ENCODE measurements at places on chromosomes 11 and 22.
A peak's percentile ranks its signal among the peaks of the same experiment; 100 is the strongest.

GRCh38 chr22:48844056-48844675 lies 983.5 kb downstream of the BRD1 start:
- no peak for DNase-seq

- no peak for DNase-seq
Measured at GRCh38 chr11:66999555-66999954, 23.4 kb upstream of the SYT12 start.

DNA sequence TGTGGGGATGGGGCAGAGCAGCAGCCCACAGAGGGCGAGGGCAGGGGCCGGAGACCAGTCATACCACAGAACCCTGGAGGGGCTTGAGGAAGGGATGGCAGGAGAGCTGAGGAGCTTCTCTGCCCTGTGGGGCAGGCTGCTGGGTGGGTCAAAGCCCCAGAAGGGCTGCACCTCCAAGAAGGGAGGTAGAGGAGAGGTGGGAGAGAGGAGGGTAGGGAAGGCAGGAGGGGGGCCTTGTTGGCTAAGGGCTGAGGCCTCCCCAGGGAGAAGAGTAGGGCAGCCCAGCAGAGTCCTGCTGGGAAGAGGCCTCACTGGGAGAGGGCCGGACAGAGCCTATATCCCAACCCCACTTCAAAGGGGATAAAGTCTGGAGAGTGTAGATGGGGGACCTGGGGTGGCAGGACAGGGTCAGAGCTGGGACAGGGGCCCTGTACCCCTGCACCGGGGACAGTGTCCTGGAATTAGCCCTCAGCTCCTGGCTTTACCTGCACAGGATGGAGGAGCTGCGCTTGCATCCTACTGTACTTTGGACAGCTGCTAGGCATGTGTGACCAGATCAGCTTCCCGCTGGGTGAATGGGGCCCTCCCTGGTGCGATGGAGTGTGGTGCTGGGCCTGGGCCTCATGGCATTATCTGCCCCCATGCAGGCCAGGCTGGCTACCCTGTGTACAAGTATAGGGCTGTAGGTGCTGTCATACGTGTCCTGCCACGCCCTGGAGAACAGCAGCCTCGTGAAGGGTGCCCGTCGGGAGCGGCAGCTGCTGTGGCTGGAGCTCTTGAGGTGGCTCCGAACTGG lies 7.3 kb downstream of the DGCR6L start:
- DNase-seq = no peak

DNA sequence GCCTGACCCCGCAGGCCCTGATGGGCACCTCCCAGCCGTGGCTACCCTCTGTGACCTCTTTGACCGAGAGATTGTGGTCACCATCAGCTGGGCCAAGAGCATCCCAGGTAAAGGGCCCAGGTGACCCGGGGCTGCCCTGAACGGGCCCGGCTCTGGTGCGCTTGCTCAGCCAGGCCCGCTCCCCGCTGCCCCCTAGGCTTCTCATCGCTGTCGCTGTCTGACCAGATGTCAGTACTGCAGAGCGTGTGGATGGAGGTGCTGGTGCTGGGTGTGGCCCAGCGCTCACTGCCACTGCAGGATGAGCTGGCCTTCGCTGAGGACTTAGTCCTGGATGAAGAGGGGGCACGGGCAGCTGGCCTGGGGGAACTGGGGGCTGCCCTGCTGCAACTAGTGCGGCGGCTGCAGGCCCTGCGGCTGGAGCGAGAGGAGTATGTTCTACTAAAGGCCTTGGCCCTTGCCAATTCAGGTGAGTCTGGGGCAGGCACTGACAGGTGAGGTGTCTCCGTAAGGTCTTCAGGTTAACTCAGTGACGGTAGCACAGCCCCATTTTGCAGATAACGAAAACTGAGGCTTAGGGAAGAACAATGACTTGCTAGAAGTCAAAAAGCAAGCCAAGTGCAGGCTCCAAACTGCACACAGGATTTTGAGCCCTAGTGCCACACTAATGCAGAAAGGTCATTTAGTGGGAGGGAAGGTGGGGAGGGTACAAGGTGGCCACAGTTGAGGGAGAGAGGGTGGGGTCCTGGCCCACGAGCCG lies 2.4 kb downstream of the TRMT112 start:
- DNase-seq = no peak

DNA sequence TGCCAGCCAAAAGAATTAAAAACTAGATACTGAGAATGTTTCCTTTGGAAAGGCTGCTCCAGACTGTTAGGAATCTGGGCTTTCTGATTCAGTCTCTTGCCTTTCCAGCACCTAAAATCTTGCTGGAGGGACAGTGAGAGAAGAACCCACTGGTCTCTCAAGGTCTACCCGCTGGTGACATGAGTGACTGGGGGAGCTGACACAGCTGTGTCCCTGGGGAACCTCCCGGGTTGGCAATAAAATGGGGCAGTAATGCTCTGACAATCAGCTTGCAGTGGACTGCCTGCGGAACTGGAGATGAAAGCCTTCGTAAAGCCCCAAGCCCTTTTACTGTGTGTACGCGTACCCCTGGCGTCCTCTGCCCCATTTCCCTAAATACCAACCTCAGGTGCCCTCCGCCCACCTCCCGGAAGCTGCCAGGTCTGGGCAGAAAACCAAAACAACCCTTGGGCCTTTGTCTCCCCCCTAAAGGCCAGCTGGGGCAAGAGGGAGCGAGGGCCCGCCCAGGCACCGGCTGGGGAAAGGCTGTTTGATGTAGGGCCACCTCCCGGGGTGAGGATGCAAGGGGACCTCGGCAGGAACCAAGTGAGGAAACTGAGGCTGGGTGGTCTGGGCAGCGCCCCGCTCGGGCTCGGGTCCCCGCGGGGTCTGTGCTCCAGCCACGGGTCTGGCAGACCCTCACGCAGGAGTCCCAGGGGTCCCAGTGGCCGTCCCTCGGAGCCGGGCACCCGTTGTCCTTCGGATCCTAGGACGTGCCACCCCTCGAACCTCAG lies 741 bp downstream of the CARS1 start:
- DNase-seq = no peak

GRCh38 chr11:79375818-79376550 lies 64.8 kb downstream of the TENM4 start:
- DNase-seq = no peak

GRCh38 chr11:103881584-103881983 lies 154.9 kb upstream of the DDI1 start:
- DNase-seq = no peak

DNA sequence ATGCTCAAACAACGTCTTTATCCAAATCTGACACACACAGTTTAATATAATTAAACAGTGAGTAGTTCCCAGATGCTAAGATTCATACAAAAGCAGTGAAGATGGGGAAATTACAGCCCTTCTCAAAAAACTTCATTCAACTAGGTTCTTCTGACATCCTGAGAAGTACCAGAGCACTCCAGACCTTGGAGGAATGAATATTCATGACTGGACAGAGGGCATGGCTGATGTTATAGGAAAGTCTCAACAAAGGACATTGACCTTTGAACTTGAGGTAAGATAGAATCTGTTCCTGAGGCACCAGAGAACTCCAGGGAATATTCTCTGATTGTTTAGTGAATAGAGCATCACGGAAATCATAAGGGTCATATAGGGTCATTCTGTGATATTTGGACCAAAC lies 106.4 kb upstream of the SLC5A12 start:
- no peak for DNase-seq

- no peak for DNase-seq
Measured at GRCh38 chr22:23071230-23072076, 1.1 kb downstream of the GNAZ start.

GRCh38 chr22:19745155-19746101 lies 15.2 kb upstream of the TBX1 start:
- no peak for DNase-seq

GRCh38 chr11:99320769-99321290 lies 300.1 kb downstream of the CNTN5 start:
- DNase-seq = no peak

DNA sequence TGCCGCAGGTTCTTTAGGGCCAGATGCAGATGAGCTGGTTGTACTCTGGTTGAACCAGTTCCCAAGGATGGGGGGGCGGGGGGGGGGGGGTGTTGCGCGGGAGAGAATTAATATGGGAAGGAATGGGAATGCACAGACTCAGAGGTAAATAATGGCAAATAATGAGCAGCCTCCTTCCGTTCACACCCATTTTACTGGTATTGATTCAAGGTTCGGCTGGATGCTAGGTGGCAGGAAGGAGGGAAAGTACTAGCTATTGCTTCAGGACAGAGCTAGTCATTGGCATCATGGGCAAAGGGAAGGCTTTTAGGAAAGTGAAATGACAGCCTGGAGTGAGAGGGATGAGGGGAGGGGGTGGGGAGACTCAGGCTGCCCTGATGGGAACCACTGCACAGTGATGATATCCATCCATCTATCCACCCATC lies at the start of gene VSTM5:
VSTM5 (minus strand) TSS at position 25 of the 425 bp plus-strand sequence. CDS start 116 bp downstream, outside the sequence.
- no peak for DNase-seq

- no peak for DNase-seq
Measured at GRCh38 chr22:27252282-27253049, 549.1 kb downstream of the MN1 start.

- no peak for DNase-seq
Measured at GRCh38 chr22:25202290-25202921, 2.7 kb downstream of the CRYBB3 start.

DNA sequence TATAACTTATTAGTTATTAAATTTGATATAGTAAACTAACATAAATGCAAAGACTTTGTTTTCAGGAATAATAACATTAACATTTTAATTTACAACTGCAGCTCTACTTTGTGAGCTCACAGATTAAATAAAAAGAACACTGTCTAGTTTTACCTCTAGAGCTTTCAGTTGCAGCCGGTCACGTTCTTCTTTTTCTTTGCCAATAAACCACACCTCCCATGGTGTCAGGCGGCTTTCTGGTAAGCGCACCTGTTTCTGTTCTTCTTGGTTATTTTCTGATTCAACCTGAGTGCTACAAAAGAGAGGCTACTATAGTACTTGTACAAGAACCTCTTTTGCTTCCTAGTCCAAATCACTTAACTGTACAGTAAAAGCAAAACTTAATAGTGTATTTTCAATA lies 5.8 kb downstream of the CCDC34 start:
- DNase-seq = no peak

DNA sequence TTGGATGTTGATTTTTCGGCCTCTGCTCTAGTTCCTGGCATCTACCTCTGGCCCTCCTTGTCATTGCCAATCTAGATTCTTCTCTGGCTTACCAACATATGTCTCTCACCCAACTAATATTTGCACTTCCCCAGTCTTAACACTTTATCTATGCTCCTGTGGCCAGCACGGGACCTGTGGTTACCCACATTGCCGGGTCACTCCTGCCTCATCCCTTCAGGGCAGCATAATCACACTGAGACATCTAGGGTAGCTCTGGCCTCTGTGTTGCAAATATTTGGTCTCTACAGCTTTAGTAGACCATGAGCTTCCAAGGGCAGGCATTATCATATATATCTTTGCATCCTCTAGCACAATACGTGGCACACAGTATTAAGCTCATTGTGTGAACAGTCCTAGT lies 182.0 kb upstream of the ARHGAP20 start:
- DNase-seq = no peak

DNA sequence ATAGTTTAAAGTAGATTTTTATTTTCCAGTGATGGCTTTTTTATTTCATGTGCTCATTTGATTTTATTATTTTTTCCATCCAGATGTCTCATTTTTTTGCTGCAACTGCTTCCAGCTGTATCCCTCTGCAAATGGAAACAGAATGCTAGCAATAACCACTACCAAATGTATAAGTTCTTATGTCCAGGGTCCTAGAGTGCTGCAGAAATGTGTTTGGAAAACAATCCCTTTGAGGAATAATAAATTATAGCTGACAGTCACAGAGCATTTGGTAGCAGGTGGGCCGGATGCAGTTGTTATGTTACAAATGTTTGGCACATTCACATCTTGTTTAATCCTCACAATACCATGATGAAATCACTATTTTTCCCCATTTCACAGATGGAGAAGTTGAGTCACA lies 300.7 kb upstream of the PDGFD start:
- DNase-seq = no peak

- no peak for DNase-seq
Measured at GRCh38 chr22:39962071-39962470, 1.9 kb downstream of the TMA7B start.

DNA sequence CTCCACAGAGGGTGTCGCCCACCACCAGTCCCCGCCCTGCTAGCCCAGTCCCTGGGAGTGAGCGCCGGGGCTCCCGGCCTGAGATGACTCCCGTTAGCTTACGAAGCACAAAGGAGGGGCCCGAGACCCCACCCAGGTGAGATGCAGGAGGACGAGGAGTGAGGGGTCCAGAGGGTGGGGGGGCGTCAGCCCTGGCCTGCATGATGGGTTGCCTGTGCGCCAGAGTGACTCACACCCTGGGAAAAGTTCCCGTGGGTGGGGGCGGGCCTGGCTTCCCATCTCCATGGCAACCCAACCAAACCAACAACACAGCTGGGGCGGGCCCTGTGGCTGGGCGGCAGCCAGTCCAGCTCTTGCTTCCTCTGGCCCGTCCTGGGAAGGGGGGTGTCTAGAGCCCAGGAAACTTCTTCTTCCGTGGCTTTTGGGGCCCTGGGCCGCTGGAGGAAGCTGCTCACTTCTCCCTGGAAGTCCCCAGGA lies 4.5 kb downstream of the GAS2L1 start:
- DNase-seq = peak; percentile 22

- DNase-seq = no peak
Measured at GRCh38 chr11:15144347-15144746, 29.6 kb downstream of the INSC start.

- no peak for DNase-seq
Measured at GRCh38 chr11:83723999-83724398, 437.8 kb upstream of the CCDC90B start.

DNA sequence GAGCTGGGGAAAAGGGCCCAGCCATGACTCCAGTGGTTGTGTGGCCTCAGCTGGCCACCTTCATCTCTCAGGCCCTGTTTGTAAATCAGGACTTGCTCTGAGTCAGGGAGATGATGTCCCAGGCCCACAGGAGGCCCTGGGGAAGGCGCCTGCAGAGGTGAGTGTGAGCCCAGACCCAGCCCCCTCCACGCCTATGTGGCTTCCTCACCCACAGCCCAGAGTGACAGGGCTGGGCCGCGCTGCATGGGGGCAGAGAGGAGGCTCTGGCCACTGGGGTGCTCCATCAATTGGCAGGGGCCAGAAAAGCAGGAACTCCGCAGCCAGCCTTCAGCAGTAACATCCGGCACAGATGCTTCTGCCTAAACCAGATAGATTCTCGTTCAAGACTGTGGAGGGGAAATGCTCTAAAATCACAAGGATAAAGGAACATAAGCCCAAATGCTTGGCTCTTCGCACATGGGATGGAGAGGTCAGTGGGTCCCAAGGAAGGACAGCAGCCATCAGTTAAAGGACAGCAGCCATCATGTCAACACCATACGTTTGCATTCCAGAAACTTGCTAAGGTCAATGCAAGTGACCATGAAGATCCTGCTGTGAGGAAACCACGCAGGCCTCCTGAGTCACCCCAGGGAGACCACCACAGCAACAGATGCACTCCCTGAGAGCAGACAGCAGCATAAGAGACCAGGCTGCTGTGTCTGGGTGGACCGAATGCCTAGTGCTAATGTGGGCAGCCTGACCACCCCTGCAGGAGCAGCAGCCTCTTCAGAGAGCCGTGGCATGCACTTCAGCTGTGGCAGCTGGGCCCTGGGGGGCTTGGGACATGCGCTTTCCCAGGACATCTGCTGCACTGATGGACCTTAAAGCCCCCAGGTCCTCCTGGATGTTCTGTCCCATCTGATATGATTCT lies 28.3 kb downstream of the OSBPL5 start:
- no peak for DNase-seq

- no peak for DNase-seq
Measured at GRCh38 chr11:86157797-86158378, 86.7 kb upstream of the EED start.

Measured in stimulated activated CD8-positive, alpha-beta memory T cell treated with anti-CD3 and anti-CD28 coated beads, Interleukin-4, amount 100 ng/mL, for 1 hour (primary cell).